Chondrocyte (in vitro differentiated cells): ENCODE measurements at places on chromosomes 7 and 10.

GRCh38 chr7:80581486-80582260, 56.8 kb upstream of the CD36 start:
- DNase-seq, result no peak

DNA sequence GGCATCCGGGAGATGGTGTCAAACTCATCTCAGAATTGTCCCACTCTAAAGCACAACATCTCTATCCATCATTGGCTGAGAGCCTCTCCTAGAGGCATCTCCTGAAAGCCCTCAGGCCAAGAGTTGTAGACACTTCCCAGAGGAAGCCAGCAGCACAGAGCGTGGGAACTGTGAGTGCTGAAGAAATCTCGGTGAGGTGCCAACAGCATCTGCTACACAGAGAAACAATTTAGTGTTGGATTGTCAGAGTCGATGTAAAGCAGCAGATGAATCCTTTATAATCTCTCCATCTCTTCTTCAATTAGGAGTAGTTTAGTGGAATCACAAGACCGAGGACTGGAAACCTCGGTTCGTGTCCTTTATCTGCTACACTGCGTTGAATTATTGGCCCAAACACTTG, 172.2 kb downstream of the C7orf25 start:
- DNase-seq, result no peak

GRCh38 chr7:148049068-148049467, 541.5 kb upstream of the C7orf33 start:
- DNase-seq, result no peak

- no peak for DNase-seq
Observed at GRCh38 chr7:79199961-79200360, 253.5 kb downstream of the MAGI2 start.

GRCh38 chr7:155889636-155890511, 77.6 kb upstream of the SHH start:
- peak; percentile 68 for DNase-seq
